ENCODE measurements at places on chromosomes 12 and 14.

GRCh38 chr14:69323999-69324282 is 64.0 kb downstream of the GALNT16 start:
- no peak for DNase-seq

DNA sequence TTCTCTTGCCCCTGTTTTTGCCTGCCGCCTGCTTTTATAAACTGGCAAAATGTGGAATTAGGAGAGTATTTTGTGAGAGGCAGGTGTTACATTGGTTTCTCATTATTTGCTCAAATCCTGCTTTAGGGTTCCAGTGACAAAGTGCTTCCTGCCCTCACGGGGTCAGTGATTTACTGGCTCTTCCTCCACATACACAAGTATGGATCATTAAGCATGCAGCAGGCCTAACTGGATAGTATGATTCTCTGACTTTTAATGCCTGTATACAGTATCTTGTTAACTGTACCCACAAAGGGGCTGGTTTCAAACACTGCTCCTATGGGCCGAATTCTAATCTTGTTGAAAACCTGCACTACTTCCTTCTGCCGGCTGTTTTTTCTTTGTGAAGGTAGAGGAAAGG is 63.2 kb downstream of the PTCSC3 start:
- DNase-seq = no peak

DNA sequence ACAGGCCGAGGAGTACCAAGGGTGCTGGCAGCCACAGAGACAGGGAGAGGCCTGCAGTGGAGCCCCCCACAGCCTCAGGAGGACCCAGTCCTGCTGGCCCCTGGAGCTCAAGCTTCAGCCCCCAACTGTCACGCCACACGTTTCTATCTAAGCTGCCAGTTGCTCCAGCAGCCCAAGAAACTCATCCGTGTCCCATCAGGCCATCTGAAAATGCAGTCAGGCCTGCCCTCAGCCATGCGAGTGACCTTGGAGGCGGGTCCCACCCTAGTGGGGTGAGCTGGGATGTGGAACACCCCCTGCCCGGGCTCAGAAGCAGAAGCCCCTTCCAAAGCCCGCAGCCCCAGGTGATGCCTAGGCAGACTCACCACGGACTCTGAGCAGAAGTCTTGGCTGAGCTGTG is 158.9 kb downstream of the RIMBP2 start:
- no peak for DNase-seq

- DNase-seq = peak; percentile 42
Observed at GRCh38 chr14:61326847-61327246, 5.5 kb downstream of the PRKCH start.

GRCh38 chr12:125533434-125534029 is 468.3 kb downstream of the AACS start:
- no peak for DNase-seq

DNA sequence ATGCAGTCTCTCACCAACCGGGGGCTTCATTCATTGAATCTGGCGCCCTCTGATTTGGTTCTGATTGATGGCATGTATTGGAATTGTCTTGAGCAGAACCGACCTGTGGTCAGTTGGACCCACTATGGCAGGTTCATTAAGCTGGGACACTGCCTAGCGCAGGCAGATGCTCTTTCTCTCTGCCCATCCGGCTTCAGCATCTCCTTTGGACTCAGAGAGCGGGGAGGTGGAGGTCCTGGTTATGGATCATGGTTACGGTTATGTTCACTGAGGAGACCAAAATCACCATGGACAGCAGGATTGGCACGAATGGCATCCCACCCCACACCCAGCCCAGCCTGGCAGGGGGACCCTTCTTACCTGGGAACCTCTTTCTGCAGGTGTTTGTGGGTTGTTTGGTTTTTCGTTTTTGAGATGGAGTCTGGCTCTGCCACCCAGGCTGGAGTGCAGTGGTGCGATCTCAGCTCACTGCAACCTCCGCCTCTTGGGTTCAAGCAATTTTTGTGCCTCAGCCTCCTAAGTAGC is 16.4 kb upstream of the BCL7A start:
- no peak for DNase-seq

GRCh38 chr14:89773644-89774316 is 180.8 kb downstream of the EFCAB11 start:
- peak; percentile 39 for DNase-seq

DNA sequence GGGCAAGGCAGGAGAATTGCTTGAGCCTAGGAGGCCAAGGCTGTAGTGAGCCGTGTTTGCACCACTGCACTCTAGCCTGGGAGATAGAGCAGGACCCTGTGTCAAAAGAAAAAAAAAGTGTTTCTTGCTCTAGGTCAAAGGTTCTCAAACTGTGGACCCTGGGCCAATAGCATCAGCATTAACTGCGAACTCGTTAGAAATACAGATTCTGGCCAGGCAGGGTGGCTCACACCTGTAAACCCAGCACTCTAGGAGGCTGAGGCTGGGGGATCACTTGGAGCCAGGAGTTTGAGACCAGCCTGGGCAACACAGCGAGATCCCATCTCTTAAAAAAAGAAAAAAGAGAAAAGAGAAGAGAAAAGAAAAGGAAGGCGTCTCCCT is 858 bp downstream of the RILPL2 start:
- DNase-seq = no peak

- DNase-seq = no peak
Observed at GRCh38 chr12:68198507-68199086, 27.0 kb downstream of the IL26 start.

GRCh38 chr14:102095871-102096568 is 9.2 kb upstream of the HSP90AA1 start:
- DNase-seq = no peak

DNA sequence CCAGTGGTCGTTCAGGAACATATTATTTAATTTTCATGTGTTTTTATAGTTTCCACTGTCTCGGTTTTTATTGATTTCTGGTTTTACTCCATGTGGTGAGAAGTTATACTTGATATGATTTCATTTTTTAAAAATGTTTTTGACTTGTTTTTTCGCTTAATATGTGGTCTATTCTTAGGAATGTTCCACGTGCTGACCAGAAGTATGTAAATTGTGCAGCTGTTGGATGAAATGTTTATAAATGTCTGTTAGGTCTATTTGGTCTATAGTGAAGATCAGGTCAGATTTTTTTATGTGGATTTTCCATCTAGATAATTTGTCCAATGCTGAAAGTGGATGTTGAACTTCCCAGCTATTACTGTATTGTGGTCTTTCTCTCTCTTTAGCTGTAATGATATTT is 433.8 kb upstream of the MIS18BP1 start:
- no peak for DNase-seq

Measured in bronchial epithelial cell (primary cell).